ENCODE measurements at places on chromosomes 11 and 22.

DNA sequence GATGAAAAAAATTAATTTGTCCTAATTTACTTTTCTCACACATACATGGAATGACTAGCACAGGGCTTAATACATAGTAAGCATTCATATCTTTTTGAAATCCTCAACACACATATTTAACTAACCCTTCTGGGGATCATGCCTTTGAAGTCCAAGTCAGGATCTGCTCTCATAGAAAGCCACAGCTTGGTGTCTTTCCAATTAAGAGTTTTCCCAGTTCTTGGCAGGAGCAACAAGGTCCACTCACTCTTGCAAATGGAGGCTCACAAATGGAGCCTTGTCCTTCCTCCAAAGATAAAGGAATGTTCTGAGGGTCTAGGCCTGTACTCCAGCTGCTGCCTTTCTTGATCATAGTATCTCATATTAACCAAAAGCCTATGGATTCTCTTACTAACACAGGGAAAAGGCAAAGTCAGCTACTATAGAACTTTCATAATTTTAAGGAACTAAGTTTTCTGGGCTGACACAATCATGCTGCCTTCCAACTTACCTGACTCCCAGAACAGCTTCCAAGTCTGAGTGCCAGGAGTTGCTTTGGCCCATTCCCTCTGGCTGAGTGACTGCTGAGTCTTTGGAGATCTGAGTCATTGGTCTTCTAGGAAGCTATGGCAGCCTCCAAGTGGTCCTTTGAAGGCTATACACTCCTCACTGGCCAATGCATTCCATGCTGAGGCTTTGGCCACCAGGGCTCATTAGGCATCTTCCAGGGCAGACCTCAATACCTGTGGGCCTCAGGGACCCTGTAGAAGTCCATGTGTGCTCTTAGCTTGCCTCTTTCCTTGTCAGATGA lies 25.8 kb upstream of the NUCB2 start:
- no peak for DNase-seq

DNA sequence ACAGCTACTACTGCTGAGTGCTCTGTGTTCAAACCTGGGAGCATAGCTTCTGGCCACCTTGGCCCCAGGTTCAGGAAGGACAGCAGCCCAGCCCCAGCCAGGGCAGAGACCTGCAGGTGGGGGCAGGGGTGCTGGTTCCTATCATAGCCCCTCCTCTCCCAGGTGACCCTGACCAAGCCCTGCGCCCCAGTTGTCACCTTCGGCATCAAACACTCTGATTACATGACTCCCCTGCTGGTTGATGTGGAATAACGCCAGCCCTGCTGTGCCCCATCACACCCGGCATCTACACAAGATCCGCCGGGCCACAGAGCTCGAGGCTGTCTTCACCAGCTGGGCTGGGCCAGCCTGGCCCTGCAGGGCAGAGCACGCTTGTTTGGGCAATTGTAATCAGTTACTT lies 6.9 kb downstream of the SCGB1C1 start:
- no peak for DNase-seq

DNA sequence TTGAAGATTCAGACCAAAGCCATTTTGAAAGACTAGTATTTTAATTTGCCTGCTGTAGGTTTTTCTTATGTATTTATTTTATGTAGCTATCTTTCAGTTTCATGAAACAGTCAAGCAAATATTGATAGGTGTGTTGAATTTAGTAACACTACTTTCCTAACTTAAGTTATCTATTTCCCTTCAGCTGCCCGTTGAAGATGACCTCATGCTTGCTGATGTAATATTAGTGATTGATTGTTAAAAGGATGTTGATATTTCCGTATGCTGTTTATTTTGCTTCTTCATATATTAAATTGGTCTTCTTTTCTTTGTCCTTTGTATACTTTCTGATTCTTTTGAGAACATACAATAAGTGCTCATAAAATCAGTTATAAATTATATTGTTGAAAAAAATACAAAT lies 86.8 kb upstream of the CHORDC1 start:
- DNase-seq = no peak

GRCh38 chr22:49705216-49705971 lies 122.3 kb downstream of the BRD1 start:
- no peak for DNase-seq

- no peak for DNase-seq
Measured at GRCh38 chr11:65529475-65530156, 4.7 kb downstream of the SCYL1 start.

DNA sequence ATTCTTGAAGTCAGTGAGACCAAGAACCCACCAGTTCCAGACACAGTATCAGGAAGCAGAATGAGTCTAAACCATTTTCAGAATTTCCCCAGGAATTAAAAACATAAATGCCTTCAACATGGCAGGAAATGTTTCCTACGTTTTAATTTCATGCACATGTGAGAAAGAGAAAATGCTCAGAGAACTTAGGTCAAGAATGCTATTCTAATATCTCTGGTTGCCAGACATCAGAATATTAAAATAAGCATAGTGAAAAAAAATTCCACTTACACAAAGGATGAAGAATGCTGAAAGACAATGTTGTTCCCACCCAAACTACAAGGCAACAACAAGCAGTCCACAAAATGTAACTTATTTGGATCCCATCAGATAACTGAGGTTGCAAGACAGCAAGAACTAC lies 104.8 kb downstream of the RAB38 start:
- DNase-seq = no peak
